Activated CD8-positive, alpha-beta memory T cell treated with anti-CD3 and anti-CD28 coated beads for 1 hour (primary cell): ENCODE measurements at places on chromosomes 2 and 18.

DNA sequence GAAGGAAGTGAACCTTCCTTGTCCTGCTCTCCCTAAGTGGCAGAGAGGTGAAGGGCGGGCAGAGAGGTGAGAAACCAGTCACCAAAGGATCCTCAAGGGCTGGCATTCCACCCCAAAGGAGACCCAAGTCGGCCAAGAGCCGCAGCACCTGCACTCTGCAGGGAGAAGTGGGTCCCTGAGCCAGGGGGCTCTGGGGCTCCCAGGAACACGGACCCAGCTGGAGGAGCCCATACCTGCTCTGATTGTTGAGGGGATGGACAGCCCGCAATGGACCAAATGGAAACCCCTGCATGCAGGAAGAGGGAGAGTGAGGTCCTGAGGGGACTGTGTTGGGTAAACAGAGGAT, 233.3 kb downstream of the ATAD2B start:
- no peak for DNase-seq

- no peak for DNase-seq
Observed at GRCh38 chr2:95260028-95261023, 13.9 kb upstream of the PROM2 start.

DNA sequence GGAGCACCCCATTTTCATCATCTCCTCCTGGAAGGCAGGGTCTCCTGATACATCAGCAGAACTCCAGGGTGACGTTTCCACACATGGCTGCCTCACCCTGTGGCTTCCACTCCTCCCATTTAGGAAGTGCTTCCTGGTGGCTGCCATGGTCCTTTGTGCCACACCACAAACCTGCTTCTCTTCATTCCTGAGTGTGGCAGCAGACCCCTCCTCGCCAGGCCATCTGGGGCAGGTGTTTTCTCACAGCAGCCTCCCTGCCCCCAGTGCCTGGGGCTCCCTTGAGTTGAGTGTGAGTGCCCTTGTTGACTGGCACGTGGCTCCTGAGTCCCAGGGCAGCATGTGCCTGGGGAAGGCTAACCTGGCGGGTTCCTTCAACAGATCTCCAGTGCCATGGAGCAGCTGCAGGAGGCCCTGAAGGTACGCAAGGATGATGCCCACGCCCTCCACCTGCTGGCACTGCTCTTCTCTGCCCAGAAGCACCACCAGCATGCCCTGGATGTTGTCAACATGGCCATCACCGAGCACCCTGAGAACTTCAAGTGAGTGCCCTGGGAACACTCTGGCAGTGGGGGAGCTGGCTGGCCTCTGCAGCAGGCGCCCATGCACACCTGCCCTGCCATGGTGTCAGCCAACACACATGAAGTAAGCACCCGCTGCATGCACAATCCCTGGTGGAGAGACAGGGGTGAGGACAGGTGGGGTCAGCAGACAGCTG, 113.4 kb upstream of the MCFD2 start:
- no peak for DNase-seq

GRCh38 chr2:128395640-128396499, 77.2 kb upstream of the HS6ST1 start:
- no peak for DNase-seq

- no peak for DNase-seq
Observed at GRCh38 chr2:72781480-72781879, 44.4 kb downstream of the EXOC6B start.

GRCh38 chr2:203909261-203909967, 27.1 kb upstream of the ICOS start:
- no peak for DNase-seq

DNA sequence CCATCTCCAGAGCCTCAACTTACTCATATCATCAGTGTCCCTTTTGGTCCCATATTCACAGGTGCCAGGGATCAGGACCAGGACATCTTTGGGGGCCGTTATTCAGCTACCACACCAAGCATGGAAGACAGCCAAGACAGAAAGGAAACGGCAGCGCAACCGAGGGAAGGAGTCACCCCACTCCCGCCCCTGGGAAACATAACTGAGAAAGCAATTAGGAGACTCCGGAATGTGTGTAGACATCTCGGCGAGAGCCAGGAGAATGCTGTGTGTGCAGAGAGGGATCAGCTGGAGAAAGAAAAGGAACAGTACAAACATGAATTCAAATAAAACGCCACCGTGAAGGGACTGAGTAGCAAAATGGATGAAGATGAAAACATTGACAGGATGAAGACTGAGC, 13.4 kb upstream of the BOK start:
- DNase-seq = no peak

GRCh38 chr2:155653176-155653575, 679.3 kb downstream of the NR4A2 start:
- DNase-seq = no peak

- DNase-seq = no peak
Observed at GRCh38 chr2:56587456-56587855, 403.7 kb downstream of the CCDC85A start.

GRCh38 chr18:28071199-28071598, 105.7 kb downstream of the CDH2 start:
- no peak for DNase-seq

DNA sequence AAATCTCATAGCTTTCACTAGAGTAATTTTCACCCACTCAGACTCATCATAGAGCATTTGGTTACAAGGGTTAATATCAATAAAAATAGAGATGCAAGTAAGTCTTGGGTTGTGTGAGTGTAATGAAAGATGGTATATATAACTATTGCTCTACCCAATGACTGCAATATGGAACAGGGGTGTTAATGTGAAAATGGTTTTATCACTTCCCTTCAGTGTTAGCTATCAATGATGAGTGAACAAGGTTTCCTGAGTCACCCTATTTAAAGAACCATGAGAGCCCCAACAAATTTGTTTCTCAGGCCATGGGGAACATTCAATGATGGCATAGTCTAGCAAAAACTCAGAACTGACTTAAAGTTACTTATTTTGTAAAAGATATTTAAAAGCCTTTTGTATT, 1133.6 kb upstream of the ZEB2 start:
- no peak for DNase-seq

GRCh38 chr2:11498543-11499034, 32.6 kb upstream of the E2F6 start:
- DNase-seq = no peak

- DNase-seq = no peak
Observed at GRCh38 chr2:186306754-186307153, 179.3 kb upstream of the ZC3H15 start.

- no peak for DNase-seq
Observed at GRCh38 chr2:211455216-211455841, 898.9 kb downstream of the CPS1 start.

- no peak for DNase-seq
Observed at GRCh38 chr2:177667626-177668025, 275.1 kb downstream of the AGPS start.

DNA sequence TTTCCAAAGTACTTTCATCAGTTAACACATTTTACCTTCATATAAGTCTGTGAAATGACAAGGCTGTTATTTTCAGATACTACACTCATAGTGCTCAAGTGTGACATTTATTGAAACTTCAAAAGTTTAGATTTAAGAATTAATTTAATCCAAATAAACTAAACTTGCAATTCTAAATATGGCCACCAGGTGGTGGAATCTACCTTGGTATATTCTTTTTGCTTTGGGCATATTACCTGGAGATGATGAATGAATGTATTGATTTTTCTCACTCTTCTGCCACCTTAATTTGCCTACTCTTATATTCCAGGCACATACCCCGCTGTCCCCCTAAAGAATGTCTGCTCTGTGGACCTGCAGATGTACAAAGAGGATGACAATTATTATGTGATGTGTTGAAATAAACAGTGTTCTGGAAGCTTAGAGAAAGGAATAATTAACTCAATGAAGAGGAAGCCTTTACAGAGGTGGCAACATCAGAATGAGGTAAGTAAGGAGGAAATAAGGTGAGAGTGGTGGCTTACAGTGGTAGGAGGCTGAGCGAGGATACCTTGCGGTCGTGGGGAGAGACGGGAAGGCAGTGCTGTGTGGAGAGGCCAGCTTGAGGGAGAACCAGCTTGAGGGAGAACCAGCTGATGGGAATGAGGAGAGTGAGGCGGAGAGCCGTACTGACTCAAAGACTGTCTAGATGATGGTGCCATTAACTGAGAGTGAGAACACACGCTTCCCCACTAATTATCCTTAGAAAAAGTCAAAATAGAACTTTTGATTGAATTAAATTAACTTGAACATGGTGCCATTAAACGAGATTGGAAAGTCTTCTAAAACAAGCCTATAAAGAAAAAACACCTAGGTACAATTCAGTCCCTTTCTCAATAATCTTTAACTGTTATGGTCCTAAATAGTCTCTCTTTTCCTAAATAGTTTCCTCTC, 179.5 kb downstream of the CELF4 start:
- DNase-seq = no peak

GRCh38 chr18:34929336-34929780, 111.9 kb upstream of the MAPRE2 start:
- DNase-seq = no peak

DNA sequence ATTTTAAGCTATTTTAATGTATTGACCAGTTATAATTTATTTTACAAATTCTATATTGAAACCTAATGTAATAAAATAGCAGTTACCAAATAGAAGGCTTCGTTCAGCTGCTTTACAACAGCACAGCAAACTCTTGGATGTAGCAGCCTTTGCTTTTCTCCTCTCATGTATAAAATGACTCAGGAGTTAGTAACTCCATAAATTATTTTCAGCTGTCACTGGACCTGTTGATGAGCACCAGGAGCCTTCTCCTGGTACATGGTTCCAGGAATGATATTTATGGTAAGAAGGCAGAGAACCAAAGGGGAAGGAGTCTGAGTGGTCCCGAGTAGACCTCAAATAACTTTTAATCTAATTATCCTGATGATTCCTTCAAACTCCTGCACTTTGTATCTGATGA, 256.4 kb upstream of the NETO1 start:
- DNase-seq = no peak

DNA sequence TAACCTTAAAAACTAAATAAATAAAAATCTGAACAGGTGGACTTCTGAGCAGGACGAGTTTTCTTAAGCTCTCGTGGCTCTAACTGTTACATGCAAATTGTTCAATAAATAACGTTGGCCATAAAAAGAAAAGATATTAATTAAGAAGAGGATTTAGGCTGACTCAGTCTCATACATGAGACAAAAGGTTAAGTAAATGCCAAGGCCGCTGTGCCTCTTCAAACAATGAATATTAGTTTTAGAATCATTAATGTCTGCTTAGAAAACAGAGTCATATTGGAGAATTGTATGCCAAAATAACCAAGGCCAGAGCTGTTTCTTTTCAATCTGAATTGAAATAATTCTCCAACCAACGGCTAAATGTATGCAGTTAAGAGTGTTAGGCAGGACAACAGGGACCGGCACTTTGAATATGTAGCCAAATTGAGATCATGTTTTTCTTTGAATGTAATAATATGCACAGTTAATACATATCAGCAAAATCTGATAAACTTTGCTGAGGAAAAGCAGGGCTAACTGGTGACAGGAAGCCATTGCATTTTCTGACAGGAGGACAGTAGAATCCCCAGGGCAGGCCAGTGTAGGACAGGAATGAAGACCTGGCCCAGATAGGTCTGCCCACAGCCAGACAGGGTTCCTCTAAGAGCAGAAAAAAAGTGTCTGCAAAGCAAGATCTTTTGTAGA, 1041.4 kb upstream of the FANCL start:
- no peak for DNase-seq

DNA sequence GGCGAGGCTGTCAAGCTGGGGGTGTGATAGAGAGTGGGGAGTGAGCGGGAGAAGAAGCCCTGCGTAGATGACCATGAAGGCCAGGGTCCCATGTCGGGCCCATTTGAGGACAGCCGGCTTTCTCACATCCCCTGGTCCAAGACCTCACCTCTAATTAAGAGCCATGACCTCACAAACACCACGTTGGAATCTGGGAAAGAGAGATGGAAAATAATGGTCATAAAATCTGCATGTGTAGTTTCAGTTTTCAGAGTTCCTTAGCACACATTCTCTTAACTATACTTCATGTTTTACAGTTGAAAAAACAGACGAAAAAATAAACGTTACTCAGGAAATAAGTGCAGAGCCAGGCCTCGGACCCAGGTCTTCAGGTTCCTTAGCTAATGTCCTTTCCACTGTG, 244.8 kb upstream of the SIX2 start:
- DNase-seq = no peak

- DNase-seq = no peak
Observed at GRCh38 chr2:46538393-46538792, 59.0 kb downstream of the TMEM247 start.

GRCh38 chr2:51959696-51960095, 927.8 kb upstream of the NRXN1 start:
- no peak for DNase-seq

DNA sequence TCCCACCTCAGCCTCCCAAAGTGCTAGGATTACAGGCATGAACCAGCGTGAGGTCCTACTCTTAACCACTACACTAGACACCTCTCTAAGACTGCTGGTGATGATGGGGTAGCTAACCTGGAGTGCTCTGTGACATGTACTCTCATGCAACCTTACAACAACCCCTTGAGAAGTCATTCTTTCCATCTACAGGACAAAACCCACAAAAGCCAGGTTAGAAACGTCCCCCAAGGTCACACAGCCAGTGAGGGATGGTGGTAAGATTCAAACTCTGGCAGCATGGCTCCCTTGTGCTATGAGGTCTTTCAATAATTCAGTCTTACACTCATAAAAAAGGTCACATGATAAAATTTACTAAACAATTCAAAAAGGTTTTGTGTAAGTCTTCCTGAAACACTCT, 94.8 kb upstream of the SERTAD2 start:
- DNase-seq = no peak

GRCh38 chr18:48792611-48793380, 158.0 kb downstream of the SMAD7 start:
- no peak for DNase-seq

DNA sequence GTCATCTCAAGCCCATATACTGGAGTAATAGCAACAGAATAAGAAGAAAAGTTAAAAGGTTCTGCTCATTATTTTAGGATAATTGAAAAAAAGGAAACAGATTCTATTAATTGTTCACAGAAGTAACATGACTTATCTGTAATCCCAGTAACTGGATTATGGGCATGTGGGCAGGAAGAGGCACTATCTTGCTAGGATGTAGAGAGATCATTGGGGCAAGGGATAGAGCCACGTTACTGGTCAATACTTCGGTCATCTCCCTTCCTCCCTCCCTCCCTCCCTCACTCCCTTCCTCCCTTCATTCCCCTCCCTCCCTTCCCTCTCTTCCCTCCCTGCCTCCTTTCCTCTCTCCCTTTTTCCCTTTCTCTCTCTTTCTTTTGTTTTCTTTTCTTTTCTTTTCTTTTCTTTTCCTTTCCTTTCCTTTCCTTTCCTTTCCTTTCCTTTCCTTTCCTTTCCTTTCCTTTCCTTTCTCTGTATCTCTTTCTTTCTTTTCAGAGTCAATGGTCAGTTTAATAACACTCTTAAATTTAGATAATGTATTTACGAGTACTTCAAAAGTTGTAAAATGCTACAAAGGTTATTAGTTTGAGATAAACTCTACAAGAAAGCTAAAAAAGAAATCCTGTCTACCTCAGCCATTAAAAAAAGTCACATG, 82.8 kb downstream of the FHOD3 start:
- no peak for DNase-seq

GRCh38 chr2:56012221-56012765, 88.7 kb upstream of the EFEMP1 start:
- no peak for DNase-seq

DNA sequence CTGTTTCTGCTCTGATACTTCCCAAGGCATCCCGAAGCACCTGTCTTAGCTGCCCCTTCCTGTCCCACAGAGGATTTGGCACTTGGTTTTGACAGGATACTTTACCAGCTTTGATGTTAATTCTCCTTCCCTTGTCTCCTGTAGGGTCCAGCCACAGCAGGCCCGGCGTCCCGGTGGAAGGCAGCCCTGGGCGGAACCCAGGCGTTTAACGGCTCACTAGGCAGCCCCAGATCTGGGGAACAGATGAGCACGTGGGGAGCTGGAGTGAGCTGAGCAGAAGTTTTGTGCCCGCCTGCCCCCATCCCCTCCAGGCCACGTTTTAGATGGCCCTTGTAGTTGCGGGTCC, 11.4 kb downstream of the ANKRD23 start:
- no peak for DNase-seq
